Dorsolateral prefrontal cortex (tissue), 122 donors: ENCODE measurements at places on chromosomes 13 and 19. TPM values are rescaled to one million over a fixed set of nuclear protein-coding genes. Genes with fewer than 3 reads are reported as not detected.

The NFIC gene
- 173 TPM for total RNA-seq

The C1QTNF9 gene
- not detected for total RNA-seq

The GIPR gene
- 2.2 TPM for total RNA-seq

The ATP11A gene
- total RNA-seq, result 85.4 TPM

The KCNN1 gene
- total RNA-seq, result 74.4 TPM
